Activated naive CD4-positive, alpha-beta T cell treated with anti-CD3 and anti-CD28 coated beads, Interleukin-2, amount 10 ng/mL, durations not matched to agents 7 days and 5 days (primary cell): ENCODE measurements at places on chromosomes 11 and 22.

- DNase-seq = no peak
Observed at GRCh38 chr11:118565051-118565450, 680 bp downstream of the IFT46 start.

- DNase-seq = no peak
Observed at GRCh38 chr11:34514597-34514996, 1.0 kb upstream of the ELF5 start.

DNA sequence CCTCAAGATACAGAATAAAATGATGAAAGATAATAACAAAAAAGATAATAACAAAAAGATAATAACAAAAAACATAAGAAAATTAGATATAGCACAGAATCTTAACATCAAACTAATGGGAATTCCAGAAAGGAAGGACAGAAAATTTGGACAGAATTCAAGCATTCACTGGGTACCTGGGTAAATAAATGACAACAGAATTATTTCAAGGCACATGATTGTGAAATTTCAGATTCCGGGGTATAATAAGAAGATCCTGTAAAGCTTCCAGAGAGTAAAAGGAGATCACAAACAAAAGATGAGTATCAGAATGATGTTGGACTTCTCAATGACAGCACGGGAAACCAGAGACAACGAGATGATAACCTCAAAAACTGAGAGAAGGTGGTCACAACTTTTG lies 42.1 kb upstream of the OR9Q1 start:
- no peak for DNase-seq

- DNase-seq = no peak
Observed at GRCh38 chr11:76820184-76820566, 37.0 kb downstream of the TSKU start.

- no peak for DNase-seq
Observed at GRCh38 chr11:129317571-129317970, 58.1 kb upstream of the BARX2 start.

DNA sequence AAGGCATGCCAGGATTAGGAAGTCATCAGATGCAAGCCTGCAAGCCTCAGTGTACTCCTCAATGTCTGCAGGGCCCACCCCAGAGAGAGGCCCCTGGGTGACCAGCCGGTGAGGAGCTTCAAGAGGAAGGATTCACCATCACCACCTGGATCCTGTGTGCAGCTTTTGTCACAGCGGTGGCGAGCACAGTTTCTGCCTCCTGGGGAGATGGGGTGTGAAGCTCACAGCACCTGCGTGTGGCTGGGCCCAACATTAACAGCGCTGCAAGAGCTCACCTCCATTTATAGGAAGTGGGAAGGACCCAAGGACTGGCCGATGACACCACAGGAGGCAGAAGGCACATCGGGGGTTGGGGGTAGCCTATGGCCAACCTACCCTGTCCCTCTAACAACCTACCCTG lies 235.3 kb downstream of the CTTN start:
- no peak for DNase-seq
